ENCODE measurements at places on chromosomes 12 and 14. TPM values are rescaled to one million over a fixed set of nuclear protein-coding genes. Genes with fewer than 3 reads are reported as not detected.

DNA sequence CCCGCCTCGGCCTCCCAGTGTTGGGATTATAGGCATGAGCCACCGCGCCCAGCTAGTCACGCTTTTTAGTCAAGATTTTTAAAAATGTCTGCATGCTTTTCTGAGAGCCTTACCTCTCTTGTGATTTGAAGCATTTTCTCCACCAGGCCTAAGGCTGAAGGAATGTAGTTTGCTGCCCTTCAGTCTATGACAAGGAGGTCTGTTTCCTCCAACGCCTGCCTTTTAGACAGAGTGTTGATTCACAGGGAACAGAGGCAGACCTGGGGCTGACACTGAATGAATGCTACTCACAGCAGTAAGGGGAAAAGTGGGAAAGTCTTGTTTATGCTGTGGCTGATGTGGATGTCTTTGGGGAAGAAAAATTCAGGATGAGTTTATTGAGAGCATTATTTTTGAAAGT lies 27.2 kb upstream of the MDM2 start:
- DNase-seq: peak; percentile 22

SERPINA5 gene
- total RNA-seq: 0.24 TPM

- no peak for DNase-seq
Measured at GRCh38 chr12:2689879-2690278, 104.9 kb upstream of the FKBP4 start.

DNA sequence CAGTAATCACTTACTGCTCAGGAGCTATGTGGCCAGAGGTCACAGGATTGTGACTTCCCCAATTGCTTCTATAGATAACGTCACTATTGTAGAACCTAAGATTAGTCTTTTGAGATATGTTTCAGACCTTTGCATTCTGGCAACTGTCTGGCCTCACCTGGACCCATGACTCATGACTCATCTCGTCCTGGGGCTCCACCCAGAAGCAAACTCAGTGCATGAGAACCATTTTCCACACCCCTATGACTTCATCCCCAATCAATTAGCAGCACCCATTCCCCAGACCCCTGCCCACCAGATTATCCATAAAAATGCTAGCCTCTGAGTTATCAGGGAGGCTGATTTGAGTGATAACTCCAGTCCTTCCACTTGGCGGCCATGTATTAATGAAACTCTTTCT lies 186.9 kb downstream of the EMP1 start:
- DNase-seq: no peak

PCNX4 gene
- 53.0 TPM for total RNA-seq

SYNDIG1L gene
- total RNA-seq: not detected

DNA sequence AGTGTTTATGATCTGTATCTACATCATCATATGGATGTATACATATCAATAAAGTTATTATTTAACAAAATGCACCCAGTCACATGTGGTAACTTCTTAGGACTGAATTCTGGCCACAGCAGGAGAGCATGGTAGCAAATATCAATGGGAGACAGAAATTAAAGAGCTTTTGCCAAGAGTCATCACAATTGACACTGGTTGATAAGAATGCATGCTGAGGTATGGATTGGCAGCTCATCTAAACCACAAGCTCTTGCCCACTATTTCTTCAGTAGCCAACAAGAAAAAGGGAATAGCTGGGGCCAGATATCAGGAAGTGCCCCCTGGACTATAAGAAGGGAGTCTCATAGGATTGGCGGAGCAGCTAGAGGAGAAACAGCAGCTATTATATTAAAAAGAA lies 9.4 kb upstream of the PTGR2 start:
- DNase-seq: no peak

STON2 gene
- total RNA-seq: 14.0 TPM

FAM181A gene
- not detected for total RNA-seq

DNA sequence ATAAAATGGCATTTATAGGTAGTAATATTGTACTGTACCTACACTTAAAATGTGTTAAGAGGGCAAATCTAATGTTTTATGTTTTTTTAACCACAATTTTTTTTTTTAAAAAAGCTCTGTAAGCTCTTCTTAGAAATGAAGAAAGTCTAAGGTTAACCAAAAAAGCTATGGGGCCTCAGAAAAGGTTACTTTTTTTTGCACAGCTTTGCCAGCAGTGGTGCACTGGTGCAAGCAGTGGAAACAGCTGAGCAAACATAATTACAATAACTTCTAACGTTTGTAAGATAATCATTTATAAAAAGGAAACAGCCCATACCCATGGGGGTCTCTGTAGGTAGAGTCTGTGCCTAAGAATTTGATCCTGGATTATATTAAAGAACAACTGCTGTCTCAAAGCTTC lies 85.1 kb upstream of the NID2 start:
- DNase-seq: no peak

- no peak for DNase-seq
Measured at GRCh38 chr14:28344381-28344780, 422.2 kb upstream of the FOXG1 start.

DNA sequence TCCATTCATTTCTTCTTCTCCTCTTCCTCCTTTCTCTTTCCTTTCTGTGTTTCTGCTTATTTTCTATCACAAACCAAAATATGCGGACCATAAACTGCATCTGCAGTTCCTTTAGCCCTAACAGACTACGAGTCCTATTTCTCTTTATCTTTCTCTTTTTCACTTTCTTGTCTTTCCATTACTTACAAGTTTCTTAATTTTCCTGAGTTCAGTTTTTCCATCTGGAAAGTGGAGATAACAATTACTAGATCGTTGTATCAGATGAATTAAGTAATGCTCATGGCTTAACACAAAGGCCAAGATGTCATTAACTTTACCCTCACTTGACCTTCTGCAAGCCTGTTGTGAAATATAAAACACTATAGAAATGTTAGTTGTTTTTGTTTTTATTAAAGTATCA lies 983 bp upstream of the COPS7A start:
- DNase-seq: no peak

DNA sequence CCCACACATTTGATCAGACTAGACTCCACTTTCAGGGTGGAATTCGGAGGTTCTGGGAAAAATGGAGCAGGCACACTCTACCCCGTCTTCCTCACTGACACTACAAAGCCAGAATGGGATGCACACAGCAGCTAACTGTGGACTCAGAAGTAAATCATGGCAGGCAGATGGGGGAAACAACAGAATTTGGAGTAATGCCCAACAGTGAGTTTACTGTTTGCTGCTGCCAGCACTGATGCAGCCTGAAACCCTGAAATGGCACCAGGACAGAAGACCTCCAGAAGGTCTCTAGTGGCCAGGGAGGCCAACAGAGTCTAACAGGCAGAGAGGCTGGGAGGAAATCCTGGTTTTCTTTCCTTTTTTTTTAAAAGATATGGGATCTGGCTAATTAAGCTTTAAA lies 24.6 kb downstream of the KCTD10 start:
- DNase-seq: no peak

DNA sequence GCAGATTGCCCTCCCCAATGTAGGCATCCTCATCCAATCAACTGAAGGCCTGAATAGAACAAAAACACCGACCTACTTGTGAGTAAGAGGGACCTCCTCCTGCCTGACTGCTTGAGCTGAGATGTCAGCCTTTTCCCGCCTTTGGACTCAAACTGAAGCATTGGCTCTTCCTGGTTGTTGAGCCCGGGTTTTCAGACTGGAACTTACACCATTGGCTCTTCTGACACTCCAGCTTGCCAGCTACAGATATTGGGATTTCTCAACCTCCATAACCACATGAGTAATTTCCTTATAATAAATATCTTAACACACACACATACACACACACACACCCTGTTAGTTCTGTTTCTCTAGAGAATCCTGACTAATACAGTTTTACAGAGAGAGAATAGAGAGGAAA lies 173.4 kb upstream of the NTF3 start:
- DNase-seq: peak; percentile 56

DNA sequence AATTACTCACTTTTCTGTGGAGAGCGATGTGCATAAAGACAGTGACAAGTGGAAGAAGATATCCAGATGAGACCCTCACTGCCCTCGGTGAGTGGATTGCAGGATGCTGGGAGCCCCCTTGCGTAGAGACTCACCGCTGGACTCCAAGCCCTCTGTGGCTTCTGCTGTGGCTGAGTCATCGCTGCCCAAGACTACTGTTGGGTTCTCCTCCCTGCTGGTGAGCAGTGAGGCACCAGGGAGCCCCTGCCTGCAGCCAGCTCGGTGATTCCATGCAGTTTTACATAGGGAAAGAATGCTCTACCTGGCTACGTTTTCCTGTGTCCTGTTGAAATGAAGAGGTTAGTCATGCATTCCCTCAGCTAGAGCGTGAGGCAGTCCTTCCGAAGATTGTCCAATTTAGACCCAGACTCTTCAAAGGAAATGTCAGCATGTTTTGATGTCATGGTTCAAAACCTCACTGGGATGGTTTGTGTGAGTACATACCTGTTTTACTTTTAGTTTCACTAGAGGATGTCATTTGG lies 28.2 kb downstream of the TRAF3 start:
- no peak for DNase-seq

DNA sequence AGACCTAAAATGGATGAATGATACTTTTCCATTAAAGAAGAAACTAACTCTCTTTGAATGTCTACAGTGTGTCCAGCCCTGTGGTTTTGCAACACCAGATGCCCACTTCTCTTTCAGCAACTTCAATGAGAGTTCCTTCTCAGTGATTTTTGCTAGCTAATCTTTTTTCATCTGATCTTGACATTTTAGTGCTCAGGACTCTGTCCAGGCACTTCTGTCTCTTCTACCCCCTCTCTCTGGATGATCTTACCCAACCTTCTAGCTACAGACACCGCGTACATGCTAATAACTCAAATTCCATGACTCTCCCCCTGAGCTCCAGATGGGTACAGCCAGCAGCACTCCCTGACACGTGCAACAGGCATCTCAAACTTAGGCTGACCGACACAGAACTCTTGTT lies 161.1 kb upstream of the FOXN3 start:
- peak; percentile 89 for DNase-seq

GRCh38 chr12:101876322-101876860 lies 989 bp upstream of the DRAM1 start:
- no peak for DNase-seq

DNA sequence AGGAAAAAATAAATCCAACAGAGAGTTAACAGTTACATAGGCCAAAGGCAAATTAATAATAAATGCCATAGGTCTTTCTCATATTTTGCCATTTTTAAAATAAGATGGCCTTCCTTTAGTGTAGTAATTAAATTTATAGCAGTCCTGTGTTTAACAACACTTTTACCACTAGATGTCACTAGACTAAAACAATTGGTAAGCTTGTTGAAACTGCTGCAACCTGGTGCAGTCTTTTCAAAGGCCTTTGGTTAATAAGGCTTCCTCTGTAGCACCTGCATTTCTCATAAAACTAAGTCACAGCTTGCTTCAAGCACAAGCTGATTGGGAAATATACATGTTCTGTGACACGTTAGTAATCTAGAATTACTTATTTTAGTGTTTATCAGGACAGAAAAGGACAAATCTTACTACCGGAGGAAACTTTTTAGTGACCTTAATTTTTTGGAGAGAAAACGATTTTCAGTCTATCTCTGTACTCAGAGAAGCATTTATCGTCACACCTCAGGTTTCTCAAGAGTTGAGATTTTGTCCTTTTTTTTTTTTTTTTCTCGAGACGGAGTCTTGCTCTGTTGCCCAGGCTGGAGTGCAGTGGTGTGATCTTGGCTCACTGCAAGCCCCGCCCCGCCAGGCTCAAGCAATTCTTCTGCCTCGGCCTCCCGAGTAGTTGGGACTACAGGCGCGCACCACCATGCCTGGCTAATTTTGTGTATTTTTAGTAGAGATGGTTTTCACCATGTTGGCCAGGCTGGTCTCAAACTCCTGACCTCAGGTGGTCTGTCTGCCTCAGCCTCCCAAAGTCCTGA lies 20.0 kb downstream of the BORCS5 start:
- peak; percentile 76 for DNase-seq

HNF1A gene
- total RNA-seq: 2.2 TPM

DNA sequence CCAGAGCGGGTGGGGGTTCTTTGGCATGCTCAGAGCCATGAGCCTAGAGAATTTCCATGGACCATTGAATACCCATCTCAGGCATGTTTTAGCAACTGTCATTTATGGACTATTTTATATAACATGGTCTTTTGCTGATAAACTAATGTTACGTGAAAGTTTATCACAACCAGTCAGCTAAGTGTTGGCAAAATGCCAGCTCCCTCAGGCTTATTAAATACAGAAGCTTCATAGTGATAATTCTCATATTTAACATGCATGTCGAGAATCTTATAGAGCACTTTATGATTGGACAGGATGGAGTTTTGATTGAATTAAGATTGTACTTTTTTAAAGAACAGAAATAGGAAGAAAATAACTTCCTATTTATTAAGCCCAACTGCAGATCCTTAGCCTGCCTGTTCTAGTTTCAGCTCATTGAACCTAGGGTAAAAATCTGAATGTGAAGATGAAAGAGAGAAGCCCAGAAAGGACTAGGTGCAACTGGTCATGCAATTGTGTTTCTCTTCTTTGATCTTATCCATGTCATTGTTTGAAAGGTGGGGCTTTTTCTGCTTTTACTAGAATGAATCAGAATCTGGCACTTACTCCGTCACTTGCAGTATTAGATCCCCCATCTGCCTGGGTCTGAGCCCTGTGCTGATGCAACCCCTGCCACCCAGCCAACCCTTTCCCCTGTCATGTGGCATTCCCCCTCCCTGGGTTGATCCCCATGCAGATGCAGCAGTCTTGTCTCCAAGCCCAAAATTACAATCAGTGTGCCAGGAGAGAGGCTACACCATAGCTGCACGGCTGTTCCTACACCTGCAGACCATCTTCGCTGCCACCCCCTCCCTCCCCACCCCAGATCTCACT lies 134.6 kb upstream of the EVL start:
- no peak for DNase-seq

GARIN6 gene
- 0.24 TPM for total RNA-seq

Data from umbilical cord (tissue), 2 donors.